ENCODE measurements at places on chromosomes 13 and 19.

DNA sequence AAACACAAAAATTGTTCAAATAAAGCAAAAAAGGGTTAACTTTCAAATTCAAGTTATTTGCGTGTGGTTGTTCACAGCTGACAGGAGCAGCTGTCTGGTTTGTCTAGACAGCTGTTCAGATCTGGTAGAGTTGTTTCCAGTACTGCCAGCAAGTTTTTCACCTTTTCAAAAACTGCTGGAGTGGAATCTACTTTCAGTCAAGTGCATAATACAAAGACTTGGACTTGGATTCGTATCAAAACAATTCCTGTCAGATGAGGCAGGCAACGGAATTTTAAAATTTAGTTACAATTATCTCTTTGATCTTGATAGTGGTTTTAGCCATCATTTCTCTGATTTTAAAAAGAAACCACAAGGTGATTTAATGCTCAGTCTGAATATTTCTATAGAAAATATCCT is 51.7 kb upstream of the EEF1AKMT1 start:
- DNase-seq = no peak

- no peak for DNase-seq
Measured at GRCh38 chr13:28394422-28394821, 100.5 kb downstream of the FLT1 start.

GRCh38 chr13:30718661-30719524 is 16.4 kb upstream of the ALOX5AP start:
- no peak for DNase-seq

GRCh38 chr13:109728791-109729731 is 57.3 kb downstream of the IRS2 start:
- DNase-seq = no peak

DNA sequence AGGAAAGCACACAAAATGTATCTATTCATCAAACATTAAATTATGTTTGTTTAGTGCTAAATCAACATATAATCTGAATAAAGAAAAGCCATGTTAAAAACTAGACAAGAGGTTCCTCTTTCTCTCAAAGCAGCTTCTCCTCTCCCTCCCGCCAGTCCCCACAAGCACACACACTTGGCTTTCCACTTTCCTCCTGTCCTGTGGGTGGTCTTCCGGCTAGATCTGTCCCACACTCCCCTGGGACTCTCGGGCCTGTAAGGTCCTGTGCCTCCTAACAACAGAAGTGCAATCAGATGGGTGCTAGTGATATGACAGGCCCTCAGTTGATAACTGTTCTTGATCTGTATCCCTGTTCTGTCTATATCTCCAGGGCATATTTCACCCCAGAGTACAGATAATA is 45.6 kb upstream of the RAP2A start:
- DNase-seq = no peak

- DNase-seq = no peak
Measured at GRCh38 chr19:55344444-55344843, 4.8 kb downstream of the KMT5C start.

DNA sequence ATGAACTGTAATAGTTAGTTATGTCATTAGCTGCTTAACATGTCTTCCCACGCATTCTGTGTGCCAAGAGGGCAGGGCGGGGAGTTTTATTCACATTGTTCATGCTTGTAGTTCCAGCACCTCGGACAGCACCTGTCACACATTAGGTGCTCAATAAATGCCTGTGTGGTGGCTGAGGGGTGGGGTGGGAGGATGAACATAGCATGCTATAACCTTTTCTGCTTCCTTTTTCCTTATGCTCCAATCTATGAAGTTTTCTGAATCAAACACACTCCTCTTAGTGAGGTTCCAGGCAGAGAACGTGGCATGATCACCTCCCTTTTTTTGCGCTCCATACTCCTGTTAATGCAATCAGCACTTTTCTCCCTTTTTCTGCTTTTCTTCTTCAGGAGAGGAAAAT is 15.8 kb upstream of the PTPRS start:
- no peak for DNase-seq

GRCh38 chr19:38440592-38440991 is 7.1 kb downstream of the RYR1 start:
- no peak for DNase-seq

GRCh38 chr13:106034201-106034600 is 501.3 kb downstream of the EFNB2 start:
- DNase-seq = no peak

- no peak for DNase-seq
Measured at GRCh38 chr19:43311706-43312105, 41.8 kb upstream of the CD177 start.

GRCh38 chr19:49324801-49325576 is at the start of gene SLC6A16:
SLC6A16 (minus strand) TSS chr19:49325191; CDS start chr19:49311347, 13,844 bp downstream.
- DNase-seq = no peak

- peak; percentile 46 for DNase-seq
Measured at GRCh38 chr19:35767288-35768081, 7.9 kb upstream of the ARHGAP33 start.

DNA sequence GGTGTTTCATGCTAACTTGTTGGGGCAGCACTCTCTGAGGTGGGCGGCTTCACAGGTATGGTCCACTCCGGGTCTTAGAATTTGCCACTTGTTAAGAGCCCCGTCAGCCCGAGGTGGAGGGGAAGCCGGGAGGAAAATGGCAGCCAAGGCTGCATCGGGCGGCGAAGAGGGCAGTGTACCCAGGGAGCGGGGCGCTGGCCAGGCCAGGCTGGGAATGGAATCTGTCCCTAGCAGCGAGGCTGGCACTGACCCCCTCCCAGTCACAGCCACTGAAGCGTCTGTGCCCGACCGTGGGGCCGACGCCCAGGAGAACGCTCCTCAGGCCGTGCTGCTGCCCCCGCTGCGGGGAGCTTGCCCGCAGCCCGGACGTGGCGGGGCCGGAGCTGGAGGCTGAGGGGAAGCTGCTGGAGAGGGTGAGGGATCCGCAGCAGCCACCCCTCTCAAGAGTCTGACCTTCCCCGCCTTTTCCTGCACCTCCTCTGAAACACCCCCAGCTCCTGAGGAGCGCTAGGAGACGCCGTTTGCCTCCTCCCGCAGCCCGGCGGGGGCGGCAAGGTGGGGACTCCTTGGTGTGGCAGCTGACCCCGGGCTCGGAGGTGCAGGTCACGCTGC is 313.8 kb upstream of the SPRY2 start:
- DNase-seq = no peak

DNA sequence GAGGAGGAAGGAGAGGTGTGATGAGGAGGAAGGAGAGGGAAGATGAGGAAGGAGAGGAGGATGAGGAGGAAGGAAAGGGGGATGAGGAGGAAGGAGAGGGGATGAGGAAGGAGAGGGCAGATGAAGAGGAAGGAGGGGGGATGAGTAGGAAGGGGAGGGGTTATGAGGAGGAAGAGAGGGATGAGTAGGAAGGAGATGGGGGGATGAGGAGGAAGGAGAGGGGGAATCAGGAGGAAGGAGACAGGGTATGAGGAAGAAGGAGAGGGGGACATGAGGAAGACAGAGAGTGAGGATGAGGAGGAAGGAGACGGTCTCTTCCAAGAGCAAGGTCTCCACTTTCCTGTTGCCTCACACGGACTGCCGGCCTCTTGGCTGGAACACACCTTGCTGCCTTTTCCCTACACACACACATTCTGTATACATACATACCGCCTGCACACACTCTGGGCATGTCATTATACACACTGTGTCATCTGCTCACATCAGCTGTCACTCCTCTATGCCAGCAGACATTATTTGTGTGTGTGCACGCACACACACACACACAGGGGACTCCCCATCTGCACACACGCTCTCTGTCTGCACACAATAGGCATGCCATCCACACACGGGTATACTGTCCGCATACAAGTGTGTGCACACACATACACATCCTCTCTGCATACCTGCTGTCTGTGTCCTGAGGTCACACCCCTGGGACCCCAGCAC is 11.1 kb upstream of the VSTM2B start:
- DNase-seq = no peak

DNA sequence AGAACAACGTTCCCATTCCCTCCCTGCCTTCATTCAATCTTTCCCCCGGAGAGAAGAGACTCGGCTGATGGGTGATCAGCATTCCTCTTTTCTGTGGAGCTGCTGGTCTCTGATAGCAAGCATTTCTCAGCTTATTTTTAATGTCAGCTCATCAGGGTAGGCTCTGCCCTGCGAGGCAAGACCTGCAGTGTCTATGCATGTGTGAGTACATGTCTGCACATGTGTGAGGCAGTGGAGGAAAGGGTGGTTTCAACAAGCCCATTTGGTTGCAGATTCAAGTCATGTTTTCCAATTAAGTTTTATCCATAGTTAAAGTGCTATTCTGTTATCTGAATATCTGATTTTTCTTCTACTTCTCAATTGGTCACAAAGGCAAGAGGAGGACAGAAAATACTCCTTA is 19.5 kb downstream of the SLC10A2 start:
- DNase-seq = no peak

DNA sequence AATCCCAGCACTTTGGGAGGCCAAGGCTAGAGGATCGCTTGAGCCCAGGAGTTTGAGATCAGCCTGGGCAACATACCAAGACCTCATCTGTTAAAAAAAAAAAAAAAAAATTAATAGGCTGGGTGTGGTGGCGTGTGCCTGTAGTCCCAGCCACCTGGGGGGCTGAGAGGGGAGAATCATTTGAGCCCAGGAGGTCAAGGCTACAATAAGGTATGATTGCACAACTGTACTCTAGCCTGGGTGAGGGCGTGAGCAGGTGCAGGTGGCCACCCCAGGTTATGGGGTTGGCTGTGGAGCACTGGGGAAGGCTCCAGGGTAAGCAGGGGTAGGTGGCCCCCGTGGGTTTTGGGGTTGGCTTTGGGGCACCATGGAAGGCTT is 33.9 kb downstream of the MCF2L start:
- DNase-seq = no peak

- no peak for DNase-seq
Measured at GRCh38 chr13:69020120-69020519, 1087.5 kb upstream of the ATXN8OS start.

DNA sequence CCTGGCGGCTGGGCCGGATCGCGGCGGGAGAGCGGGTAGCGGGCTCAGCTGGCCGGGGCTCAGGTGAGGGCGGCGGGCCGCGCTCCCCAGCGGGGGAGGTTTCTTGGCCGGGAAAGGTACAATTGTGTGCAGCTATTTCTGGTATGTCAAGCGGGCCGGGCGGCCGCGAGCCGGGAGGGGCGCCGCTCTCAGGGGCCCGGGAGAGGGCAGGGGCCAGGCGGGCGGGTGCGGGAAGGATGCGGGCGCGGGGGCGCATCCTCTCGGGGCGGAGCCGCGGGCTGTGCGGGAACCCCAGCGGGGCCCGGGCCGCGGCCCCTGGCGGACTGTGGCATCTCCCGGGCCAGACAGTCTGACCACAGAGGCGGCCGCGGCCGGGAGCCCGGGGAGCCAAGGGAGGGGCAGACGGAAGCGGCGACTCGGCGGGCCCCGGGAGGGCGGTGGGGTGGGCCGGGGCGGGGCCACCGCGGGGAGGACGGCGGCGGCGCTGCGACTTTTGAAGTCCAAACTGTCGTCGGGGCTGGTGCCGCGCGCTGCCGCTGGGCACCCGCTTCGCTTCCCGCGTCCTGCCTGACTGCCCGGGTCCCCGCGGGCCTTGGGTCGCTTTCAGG is at the start of gene LMO7:
Gene LMO7 (plus strand): TSS at position 503 of the 608 bp plus-strand sequence. CDS start 328 bp downstream, outside the sequence.
- peak; percentile 13 for DNase-seq

- DNase-seq = no peak
Measured at GRCh38 chr19:54477650-54478049, 4.6 kb upstream of the CDC42EP5 start.

GRCh38 chr13:113204378-113204734 is 4.1 kb downstream of the PCID2 start:
- no peak for DNase-seq

DNA sequence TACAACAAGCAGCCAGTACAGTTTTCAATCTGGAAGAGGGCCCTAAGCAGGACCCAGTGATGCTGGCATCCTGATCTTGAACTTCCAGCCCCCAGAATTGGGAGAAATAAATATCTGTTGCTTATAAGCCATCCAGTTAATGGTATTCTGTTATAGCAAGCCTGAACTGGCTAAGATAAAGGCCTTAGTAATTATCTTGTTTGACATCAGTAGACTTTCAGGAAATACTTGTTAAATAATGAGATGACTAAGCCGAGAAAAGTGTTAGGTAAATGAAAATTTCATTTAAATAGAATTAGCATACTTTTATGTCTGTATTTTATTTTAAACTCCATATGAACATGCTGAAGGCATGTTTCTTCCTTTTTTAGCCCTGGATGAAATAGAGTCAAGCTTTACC is 188.2 kb downstream of the OLFM4 start:
- DNase-seq = no peak

GRCh38 chr19:16076154-16076957 is at the start of gene TPM4:
TPM4 (plus strand) TSS chr19:16076495; CDS start chr19:16076566, 71 bp downstream.
- DNase-seq = peak; percentile 82

DNA sequence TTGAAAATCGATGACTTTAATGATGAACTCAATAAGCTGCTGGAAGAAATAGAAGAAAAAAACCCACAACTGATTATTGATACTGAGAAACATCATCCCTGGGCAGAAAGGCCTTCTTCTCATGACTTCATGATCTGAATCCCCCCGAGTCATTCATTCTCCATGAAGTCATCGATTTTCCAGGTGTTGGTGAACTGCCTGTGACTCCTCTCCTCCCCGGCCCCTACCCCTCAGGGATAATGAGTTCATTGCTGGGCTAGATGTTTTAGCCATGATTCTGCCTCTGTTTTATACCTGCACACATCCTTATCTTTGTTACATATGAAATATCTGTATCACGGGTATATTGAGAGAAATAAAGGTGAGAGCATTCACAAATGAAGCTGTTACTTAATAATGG is 34.6 kb downstream of the NLRP2 start:
- DNase-seq = no peak

- no peak for DNase-seq
Measured at GRCh38 chr19:33798681-33799111, 2.0 kb downstream of the KCTD15 start.

- DNase-seq = no peak
Measured at GRCh38 chr13:107681600-107681999, 533.7 kb downstream of the LIG4 start.

GRCh38 chr19:18520848-18521691 is 800 bp downstream of the ELL start:
- DNase-seq = no peak

DNA sequence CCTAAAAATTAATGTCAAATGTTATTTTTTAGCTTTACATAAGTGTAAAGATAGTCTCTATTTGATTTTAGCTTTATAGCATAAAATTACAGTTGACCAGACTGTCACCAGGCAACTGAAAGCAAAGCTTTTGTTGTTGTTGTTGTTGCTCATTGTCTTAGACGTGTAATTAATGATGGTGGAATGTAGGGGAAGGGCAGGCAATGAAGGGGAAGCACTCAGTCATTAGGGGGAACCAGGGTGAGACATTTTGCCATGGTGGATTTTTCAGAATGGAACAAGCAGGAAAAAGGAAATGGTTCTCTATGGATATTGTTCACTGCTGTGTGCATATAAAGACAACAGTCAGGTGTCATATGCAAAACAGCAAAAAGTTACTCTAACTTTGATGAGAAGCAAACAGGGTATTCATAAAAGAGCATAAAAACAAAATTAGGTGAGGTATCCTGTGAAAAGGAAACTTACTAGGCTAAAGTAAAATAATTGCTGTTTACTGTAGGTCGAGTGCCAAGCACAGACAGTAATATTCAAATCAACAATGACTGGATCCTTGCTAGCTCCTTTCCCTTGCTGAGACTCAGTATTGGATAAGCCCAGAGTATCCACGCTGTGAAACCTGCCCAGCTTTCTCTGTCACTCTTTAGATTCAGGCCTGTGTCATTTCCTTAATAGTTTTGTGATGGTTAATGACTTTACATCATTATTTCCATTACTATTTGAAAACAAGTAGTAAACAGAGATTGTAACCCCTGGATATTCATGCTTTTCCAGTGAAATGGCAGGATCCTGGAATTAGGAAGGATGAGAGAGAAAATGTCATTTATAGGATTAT is 110.5 kb downstream of the LRCH1 start:
- DNase-seq = no peak

GRCh38 chr19:30053558-30053957 is 111.5 kb downstream of the URI1 start:
- no peak for DNase-seq

- DNase-seq = no peak
Measured at GRCh38 chr13:99389520-99390304, 82.5 kb upstream of the GPR183 start.
